ENCODE measurements at places on chromosomes 3 and 15.

DNA sequence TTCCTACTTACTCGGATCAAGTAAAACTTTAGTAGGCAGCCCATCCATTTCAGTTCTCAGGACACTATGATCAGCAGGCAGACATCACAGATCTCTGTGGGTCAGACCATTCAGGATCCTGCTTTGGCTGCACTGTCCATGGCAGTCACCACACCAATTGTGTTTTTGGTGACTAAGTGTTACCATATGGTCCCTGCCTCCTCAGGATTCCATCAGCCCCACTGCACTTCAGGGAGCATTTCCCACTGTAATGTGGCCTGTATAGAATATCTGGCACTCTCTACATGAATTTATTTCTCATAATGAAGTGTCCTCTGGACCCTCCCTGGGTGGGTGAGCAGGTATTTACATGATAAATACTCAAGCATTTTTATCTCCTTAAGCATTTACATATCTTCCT lies 41.3 kb downstream of the ZNF445 start:
- DNase-seq, result no peak

DNA sequence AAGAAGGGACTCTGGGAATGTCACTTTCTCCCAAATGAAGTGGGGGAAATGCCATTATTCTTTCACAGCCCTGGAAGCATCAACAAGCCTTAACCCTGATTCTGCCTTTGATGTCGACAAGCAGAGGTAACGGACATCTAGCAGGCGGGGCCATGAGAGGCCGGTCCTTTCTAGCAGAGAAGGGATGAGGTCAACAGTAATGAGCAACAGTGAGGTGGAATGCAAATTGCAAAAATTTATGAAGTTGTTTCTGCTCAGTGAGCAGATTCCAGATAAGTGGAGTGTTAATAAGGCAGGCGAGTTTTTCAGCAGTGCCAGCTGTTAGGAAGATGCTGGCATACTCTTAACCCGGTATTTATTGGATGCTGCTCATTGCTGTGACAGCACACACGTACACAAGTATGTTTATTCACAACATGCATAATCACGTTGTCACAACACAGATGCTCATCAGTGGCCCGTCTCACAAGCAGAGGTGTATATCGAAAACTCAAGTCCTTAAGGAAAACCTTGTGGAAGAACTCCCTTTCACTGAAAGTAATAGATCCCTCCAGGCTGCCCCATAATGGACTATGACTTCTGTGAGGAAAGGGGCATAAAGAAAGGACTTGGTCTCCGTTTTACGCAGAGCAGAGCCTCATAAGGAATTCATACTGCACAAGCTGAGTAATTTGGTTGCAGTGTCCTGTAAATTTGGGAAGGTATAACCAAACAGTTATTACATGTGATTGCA lies 329.0 kb downstream of the IGSF11 start:
- no peak for DNase-seq

GRCh38 chr3:6220447-6220846 lies 640.5 kb upstream of the GRM7 start:
- DNase-seq, result no peak

- no peak for DNase-seq
These were observed 17.2 kb upstream of the CCR4 start for GRCh38 chr3:32934150-32934742.

GRCh38 chr3:111331306-111331705 lies 210.7 kb upstream of the CD96 start:
- DNase-seq, result no peak

GRCh38 chr3:153072856-153073255 lies 89.2 kb upstream of the RAP2B start:
- no peak for DNase-seq

DNA sequence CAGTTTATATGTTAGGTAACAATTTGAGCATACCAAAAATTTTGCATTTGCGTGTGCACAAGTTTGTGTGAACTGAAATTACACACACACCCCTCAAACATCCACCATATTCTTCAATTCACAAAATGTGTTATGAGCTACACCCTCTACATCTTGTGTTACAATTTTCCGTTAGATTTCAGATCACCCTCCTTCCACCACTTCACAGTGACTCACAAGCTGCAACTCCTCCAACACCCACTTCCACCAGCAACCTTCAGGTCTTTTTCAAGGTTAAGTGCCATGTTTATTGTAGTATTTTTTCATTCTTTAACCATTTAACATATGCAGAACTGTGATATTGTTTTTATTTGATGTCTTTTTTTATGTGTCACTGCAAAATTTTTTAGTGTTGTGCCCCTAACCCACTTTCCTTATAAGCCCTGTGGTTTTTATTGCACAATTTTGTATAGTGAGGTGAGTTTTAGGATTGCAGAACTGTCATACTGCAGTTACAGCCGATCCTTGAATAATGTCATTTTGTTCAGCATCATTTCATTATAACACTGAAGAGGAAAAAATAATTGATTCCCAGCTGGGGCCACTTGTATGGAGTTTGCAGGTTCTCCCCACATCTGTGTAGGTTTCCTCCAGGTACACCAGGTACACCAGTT lies 148.9 kb downstream of the PLCL2 start:
- DNase-seq, result no peak

DNA sequence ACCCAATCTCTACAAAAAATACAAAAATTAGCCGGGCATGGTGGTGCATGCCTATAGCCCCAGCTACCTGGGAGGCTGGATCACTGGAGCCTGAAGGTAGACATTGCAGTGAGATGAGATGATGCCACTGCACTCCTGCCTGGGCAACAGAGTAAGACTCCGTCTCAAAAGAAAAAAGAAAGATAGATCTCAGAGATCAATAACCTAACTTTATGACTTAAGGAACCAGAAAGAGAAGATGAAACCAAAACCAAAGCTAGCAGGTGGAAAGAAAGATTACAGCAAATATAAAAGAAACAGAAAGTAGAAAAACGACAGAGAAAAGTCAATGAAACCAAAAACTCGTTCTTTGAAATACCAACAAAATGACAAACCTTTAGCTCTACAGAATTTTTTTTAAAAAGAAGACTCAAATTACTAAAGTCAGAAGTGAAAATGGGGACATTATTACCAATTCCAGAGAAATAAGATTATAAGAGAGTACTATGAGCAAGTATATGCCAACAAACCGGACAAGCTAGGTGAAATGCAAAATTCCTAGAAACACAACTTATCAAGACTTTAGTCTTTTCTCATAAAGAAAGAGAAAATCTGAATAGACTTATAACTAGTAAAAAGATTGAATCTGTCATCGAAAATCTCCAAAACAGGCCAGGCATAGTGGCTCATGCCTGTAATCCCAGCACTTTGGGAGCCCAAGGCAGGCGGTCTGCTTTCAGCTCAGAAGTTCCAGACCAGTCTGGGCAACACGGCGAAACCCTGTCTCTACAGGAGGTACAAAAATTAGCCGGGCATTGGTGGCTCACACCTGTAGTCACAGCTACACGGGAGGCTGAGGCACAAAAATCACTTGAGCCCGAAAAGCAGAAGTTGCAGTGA lies 35.0 kb downstream of the ACAP2 start:
- no peak for DNase-seq

DNA sequence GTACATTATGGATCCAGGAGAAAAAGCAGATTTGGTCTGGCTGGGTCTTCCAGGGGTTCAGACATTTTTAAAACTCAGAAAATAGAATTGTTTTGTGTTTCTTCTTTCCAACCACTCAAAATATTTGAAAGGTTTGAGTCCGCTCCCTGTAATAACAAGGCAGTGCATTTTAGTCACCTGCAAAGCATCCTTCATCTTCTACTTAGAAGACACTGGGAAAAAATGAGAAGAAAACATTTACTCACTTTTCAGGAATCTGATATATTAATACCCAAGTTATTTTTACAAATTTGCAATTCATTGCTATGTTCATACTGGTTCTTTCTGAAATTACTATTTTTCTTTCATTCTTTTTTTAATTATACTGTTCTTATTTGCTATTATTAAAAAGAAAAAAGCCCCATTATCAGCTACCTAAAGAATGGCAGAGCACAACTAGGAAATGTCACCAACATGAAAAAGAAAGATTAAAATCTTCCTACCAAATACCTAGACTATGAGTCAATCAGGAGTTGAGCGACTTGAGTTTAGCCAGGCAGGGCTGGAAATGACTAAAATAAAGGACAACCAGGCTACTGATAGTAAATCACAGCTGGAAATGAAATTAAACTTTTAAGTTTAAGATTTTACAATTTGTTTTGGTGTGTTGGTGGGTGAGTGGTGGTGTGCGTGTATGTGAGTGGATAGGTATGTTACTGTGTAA lies 280.3 kb upstream of the THBS1 start:
- DNase-seq, result no peak

DNA sequence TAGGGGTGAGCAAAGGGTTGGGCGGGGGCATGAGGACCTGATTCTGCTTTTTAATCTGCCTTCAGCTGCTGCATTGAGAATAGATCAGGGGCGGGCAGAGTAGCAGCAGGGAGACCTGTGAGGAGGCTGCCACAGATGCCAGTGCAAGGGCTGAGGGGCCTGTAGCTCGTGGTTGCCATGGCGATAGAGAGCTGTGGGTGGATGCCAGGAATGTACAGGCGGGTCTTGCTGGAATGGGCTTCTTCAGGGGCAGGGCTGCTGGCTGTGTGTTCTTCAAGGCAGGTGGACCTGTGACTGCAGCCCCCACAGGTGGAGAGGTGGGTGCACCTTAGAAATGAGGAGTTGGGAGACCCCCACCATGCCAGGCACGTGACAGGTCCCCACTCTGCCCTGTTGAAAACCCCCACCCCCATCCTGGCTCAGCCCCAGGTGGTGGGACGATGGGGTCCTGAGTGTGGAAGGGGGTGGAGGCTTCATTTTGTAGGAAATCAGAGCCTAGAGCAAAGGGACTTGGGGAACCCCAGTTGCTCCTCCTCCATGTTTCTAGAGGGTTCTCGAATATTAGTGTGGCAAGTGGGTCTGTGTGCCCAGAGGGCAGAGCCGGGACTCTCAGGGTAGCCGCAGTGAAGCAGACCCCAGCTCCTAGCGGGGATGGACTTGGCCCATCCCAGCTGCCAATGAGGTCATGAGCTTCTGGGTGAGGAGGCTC lies 38.3 kb downstream of the SLC6A6 start:
- no peak for DNase-seq

DNA sequence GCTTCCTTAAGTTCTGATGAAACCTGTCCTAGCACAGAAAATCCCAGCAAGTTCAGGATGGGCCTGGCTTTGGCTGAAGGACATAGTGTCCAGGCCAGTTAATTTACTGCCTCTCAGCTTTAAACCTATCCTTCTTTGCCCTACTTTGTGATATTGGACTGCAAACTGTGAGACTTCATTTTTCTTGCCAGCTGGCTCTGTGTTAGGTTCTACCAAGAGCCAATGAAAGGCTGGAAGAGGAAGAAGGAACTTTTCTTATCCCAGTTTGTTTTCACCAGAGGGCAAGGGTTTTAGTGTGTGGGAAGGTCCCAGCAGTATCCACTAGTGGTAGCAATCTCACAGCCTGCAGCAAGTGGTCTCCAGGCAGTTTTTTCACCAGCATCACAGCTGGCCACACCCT lies 18.2 kb downstream of the DCUN1D1 start:
- no peak for DNase-seq

DNA sequence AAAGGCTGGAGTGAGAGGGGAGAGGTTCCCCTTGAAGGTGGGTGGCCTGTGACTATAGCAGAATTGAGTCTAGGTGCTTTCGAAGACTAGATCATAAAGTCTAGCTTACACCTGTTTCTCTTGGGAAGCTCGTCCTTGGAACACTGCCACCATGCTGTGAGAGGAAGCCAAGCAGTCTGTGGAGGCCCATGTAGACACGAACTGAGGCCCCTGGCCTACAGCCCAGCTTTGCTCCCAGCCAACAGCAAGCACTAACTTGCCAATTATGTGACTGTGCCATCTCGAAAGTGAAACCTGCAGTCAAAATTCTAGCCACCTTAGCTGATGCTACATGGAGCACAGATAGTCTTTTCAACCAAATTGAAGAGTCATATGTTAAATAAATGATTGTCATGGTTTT lies 190.5 kb upstream of the NECTIN3 start:
- no peak for DNase-seq

- no peak for DNase-seq
These were observed 69.8 kb downstream of the TIGIT start for GRCh38 chr3:114363554-114364202.

DNA sequence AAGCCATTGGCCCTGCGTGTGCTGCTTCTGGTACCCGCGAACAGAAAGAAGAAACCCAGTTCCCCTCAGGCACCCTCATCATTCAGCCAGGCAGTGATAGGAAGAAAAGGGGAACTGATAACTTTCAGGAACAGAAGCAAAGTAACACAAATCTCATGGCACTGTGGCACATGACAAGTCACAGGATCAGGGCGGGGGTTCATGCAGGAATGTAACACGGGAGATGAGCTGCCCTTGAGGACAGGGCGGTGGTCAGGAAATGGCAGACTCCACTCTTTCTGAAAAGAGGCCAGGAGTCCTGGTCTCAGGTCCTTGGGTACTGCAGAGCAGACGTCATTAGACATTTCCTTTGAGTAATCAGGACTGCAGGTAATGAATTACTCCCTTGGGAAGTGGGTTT lies 95.5 kb downstream of the CCNL1 start:
- no peak for DNase-seq

GRCh38 chr15:59249816-59250215 lies 43.2 kb downstream of the LDHAL6B start:
- DNase-seq, result no peak

- no peak for DNase-seq
These were observed 57.5 kb downstream of the IGSF11 start for GRCh38 chr3:118977118-118977517.

DNA sequence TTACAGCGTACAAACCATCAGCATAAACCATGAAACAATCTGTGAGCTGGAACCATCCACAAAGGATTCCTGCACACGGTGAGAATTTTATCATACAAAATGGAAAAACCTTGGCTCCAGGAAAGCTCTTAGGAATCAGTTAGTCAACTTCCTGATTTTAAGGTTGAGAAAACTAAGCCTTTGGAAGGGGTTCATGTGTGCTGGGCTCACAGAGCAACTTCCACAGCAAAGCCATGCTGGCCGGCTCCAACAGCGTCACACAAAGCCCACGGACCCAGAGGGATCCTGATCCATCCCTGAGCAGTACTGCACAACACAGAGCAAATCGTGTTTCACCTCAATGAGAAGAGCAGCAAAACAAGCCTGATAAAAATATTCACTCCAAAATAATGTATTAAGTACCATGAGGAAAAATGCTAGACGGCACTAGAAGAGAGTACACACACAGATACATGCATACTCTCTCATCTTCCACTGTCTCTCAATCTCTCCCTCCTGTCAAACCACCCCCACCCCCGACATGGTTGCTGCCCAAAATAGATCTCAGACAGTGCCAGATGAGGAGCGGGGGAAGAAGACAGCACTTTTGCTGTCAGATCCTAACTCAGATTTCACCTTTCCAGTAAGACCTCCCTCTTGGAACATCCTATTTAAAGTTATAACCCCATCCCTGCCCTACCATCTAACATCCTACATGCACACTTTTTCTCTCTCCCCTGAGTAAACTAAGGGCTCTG lies 58.6 kb downstream of the MB21D2 start:
- DNase-seq, result no peak

GRCh38 chr3:15581471-15582394 lies 19.6 kb downstream of the HACL1 start:
- DNase-seq, result no peak

DNA sequence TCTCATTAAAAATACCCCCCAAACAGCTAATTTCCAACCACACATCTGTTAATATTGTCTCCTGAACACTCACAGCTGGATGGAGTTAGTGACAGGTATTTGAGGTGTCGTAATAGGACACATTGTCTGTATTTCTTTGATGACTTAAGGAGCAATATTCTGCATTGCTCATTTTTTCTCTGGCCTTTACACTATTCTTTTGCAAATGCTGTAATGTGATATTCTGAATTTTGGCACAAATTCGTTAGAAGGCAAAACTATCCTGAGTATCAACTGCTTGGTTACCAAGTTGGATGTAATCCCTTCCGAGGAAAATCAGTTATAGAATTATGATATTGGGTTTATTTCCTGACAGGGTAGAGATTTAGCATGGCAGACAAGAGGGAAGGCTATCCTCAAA lies 1030.2 kb downstream of the MCTP2 start:
- DNase-seq, result no peak

Measured in T-helper 22 cell (primary cell).